DND-41 (cell line): ENCODE measurements at places on chromosomes 5 and 9.
A peak's percentile ranks its signal among the peaks of the same experiment; 100 is the strongest.

- DNase-seq = no peak
Observed at GRCh38 chr5:150497989-150498317, 10.0 kb upstream of the NDST1 start.

DNA sequence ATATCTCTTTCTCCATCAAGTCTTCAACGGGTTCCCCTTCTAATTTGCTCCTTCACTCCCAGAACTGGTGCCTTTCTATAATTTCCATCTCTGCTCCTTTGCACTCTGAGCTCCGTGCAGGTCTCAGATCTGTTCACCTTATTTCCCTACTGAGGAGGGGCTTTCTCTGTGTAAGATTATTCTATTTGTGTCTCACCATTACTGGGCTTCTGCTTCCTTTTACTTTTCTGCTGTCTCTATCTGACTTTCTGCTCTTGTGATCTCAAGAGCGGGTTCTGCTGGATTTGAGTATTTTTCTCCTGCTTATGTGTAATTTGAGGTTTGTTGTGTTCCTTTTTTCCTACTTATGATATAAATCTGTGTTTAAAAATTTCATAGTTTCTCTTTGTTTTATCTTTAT lies 117.5 kb downstream of the PCSK5 start:
- DNase-seq = no peak

GRCh38 chr9:138060365-138060764 lies 182.8 kb downstream of the CACNA1B start:
- DNase-seq = no peak

DNA sequence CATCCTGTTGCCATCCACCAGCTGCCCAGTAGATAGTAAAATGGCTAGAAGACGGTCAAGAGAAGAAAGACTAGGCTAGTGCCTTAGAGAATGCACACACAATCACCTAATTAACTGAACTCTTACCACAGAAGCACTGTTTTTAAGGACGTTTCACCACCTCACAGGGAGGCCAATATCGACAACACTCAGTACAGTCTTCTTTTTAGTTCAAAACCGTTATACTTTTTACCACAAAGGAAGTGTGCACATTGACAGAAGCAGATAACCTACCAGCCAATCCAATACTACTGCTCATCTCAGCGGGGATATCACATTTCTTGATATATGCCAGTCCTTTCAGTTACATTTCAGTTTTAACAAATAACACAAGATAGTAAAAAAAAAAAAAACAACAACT lies 122.3 kb downstream of the GNAQ start:
- DNase-seq = peak; percentile 73

GRCh38 chr9:69097064-69097463 lies 61.5 kb downstream of the FXN start:
- DNase-seq = no peak

GRCh38 chr5:124652892-124653441 lies 93.5 kb downstream of the ZNF608 start:
- DNase-seq = no peak

DNA sequence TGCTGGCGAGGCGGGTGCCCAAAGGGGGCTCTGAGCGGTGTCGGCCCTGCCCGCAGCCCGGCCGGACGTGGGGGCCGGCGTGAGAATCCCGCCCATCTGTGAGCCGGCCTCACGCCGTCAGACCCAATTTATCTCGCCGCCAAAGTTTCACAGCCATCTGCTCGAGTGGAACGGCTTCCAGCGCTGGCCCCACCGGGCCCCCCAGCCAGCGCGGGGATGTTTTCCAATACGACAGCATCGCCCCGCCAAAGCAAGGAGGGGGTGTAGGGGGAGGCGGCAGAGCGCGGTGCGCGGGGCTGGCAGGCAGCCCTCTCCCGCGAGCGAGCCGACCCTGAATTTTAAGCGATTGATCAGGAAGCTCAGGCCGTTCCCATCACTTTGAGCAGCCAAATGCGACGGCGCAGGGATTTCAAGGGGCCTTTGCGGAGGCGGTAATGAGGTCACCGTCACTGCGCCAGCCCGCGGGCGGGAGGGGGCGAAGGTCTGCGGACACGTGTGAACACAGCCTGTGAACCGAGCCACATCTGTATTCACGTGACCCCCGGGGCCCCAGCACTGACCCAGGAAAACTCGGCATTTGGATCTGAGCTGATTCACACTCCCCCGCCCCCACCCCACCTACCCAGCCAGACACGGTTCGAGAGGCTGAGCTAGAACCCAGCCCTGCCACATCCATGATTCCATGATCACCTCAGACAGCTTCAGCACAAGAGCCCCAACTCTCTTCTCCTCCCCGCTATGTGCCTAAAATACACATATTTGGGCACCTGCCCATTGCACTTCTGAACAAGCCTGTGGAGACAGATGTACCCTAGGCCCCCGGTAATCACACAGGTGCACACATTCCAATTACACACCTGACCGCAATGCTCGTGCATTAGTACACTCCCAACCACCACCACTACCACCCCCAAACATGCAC lies 47.8 kb upstream of the PSD2 start:
- DNase-seq = peak; percentile 58

DNA sequence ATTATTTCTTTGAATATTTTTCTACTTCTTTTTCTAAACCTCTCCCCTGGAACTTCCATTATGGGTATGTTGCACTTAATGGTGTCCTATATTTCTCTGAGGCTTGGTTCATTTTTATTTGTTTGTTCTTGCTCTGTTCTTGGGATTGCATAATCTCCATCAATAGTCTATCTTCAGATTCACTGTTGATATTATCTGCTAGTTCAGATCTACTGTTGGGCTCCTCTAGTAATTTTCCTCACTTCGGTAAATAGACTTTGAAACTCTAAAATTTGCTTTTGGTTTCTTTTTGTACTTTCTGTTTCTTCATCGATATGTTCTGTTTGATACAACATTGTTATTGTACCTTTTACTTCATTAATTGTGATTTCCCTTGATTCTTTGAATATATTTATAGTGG lies 76.3 kb downstream of the MTREX start:
- no peak for DNase-seq

DNA sequence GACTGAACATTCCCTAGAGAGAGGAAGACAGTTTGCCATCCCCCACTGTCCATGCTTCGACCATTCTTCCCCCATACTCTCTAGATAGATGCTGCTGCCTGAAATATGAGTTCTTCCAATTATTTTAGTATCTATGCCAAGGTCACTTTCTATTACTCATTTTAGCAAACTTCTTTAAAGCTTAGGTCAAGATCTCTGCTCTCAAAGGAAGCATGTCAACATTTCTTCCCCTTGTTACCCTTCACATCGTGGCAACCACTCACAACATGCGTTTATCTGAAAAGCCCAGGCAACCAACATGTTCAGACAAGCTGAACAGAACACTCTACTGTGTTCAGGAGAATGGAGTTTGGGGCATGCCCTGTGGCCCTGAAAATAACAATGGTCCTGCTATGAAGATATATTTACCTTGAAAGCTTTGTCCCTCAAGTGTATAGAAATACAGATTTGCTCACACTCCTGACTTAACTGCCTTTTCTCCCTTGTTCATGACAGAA lies 138.4 kb upstream of the KIF2A start:
- no peak for DNase-seq

- DNase-seq = no peak
Observed at GRCh38 chr9:73720601-73721000, 568.9 kb downstream of the ANXA1 start.

GRCh38 chr5:111066261-111066938 lies 5.1 kb upstream of the TSLP start:
- DNase-seq = no peak

DNA sequence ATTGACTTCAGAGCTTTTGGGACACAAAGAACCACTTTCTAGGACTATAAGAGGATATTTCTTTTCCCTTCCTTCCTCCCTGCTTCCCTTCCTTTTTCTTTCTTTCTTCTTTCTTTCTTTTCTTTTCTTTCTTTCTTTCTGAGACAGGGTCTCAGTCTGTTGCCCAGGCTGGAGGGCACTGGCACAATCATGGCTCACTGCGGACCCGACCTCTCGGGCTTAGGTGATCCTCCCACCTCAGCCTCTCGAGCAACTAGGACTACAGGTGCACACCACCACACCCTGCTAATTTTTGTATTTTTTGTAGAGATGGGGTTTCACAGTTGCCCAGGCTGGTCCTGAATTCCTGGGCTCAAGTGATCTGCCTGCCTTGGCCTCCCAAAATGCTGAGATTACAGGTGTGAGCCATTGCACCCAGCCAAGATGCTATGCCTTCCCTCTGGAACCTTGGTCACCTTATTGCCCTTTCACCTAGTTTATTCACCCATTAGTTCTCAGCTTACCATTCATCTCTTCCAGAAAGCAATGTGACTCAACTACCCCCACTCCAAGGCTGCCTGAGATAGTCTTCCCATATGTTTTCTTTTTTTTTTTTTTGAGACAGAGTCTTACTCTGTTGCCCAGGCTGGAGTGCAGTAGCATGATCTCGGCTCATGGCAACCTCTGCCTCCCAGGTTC lies 10.1 kb downstream of the PLIN2 start:
- DNase-seq = no peak

GRCh38 chr5:141618030-141618803 lies 583 bp downstream of the DIAPH1 start:
- peak; percentile 60 for DNase-seq

- DNase-seq = no peak
Observed at GRCh38 chr5:4028384-4028783, 432.8 kb downstream of the IRX1 start.

DNA sequence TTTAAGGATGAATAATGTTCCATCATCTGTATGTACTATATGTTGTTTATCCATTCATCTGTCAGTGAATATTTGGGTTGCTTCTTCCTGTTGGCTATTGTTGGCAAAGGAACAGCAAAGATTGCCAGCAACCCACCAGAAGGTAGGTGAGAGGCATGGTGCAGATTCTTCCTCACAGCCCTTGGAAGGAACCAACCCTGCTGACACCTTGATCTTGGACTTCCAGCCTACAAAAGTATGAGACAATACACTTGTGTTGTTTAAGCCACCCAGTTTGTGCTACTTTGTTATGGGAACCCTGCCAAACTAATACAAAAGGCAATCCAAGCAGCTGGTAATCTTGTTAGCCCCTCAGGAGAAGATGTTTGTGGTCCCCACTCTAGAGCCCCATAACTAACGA lies 122.0 kb downstream of the CARTPT start:
- DNase-seq = no peak

DNA sequence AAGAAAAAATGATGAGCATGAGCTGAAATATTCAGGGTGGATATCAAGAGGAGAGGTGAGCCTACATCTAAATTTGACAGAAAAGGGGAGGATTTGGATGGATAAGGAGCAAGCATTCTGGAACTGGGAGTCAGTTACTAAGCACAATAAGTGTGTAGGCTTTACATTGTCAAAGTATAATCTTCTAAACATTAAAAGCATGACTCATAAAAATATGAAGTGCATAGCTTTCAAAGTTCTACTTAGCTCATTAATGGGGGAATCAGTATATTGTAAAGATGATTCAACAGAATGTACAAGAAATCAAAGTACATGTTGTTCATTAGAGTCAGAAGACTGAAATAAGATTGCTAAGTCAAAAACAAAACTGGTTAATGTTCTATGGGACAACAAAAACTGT lies 248.0 kb upstream of the GAS1 start:
- DNase-seq = no peak
